ENCODE measurements at places on chromosomes 5 and 9. TPM values are rescaled to one million over a fixed set of nuclear protein-coding genes. Genes with fewer than 3 reads are reported as not detected.

The WDR38 gene
- total RNA-seq: not detected

The CCDC69 gene
- 6.1 TPM for total RNA-seq

The CCDC171 gene
- 6.4 TPM for total RNA-seq

The SLCO4C1 gene
- total RNA-seq: not detected

The CFAP90 gene
- 0.13 TPM for total RNA-seq

The NIPAL4 gene
- not detected for total RNA-seq

The TEX48 gene
- total RNA-seq: not detected

The SLC25A48 gene
- not detected for total RNA-seq

The MCIDAS gene
- total RNA-seq: 0.39 TPM

The IFNA13 gene
- not detected for total RNA-seq

The TXNDC8 gene
- total RNA-seq: not detected

The ALDOB gene
- not detected for total RNA-seq

The PHPT1 gene
- 49.9 TPM for total RNA-seq

The FBP2 gene
- not detected for total RNA-seq

The PCA3 gene
- total RNA-seq: 0.65 TPM

All from articular chondrocyte of knee joint (primary cell).